KBM-7 (cell line): ENCODE measurements at places on chromosomes 3 and 15.

GRCh38 chr3:93843981-93844380 is 129.7 kb downstream of the PROS1 start:
- DNase-seq: no peak

- DNase-seq: no peak
Observed at GRCh38 chr3:184944241-184944640, 132.3 kb downstream of the VPS8 start.

DNA sequence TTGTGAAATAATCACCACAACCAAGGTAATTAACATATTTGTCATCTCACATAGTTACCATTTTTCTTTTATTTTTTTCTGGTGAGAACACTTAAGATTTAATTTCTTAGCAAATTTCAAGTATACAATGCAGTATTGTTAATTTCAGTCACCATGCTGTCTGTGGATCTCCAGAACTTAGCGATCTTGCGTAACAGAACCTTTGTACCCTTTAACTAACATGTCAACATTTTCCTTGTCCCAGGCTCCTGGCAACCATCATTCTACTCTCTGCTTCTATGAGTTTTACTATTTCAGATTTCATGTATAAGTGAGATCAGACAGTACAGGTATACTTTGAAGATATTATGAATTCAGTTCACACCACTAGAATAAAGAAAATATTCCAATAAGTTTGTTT is 154.4 kb downstream of the KCNAB1 start:
- DNase-seq: no peak

- DNase-seq: no peak
Observed at GRCh38 chr3:196323691-196324090, 5.7 kb upstream of the DYNLT2B start.

DNA sequence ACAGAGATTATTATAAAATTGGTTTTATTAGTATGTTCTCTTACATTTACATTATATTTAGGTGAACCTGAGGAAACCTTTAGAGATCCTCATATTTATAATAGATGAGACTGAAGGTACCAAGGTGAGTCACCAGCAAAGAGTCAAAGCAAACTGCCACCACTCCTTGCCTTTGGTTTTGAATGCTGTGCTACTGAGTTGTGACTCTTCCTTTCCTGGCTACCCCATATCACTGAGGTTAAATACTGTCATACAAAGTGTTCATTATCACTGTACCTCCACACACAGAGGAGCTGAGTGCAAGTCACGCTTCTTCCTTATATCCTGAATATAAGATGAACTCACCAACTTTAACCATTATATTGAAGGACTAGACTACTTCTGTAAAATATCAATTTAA is 168.2 kb downstream of the CBLB start:
- DNase-seq: no peak

- no peak for DNase-seq
Observed at GRCh38 chr15:48416301-48416700, 85.1 kb downstream of the DUT start.

DNA sequence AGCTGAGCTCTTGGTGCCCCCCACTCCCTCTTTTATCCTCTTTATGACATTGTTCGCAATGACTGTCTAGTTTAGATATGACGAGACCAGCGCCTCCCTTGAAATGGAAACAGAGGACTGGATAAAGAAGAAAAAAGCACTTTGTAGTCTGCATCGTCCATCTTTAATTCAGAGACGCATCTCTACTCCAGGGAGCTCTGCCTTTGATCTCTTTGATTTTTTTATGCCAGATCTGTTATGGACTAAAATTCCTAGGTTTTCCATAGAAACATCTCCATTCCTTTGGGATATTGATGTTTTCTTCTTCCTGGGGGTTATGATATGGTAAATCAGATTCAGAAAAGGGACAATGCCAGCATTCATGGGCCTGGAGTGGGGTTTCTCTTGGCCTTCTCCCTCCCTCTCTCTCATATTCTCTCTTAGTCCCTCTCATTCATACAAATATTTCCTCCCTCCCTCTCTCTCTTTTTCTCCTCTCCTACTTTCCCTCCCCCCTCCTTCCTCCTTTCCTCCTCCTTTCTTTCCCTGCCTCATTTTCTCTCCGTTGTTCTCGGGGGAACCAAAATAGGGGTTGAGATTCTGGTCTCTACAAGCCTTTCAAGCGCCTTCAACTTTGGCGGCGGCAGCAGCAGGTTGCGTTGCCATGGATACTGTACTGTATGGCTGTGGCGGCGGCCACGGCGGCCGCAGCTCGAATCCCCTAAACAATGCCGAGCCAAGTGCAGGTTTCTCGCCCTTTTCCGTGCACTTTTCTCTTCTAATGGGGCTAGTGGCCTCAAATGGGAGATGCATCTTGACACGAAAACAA is 45.5 kb downstream of the ZIC4 start:
- DNase-seq: no peak

DNA sequence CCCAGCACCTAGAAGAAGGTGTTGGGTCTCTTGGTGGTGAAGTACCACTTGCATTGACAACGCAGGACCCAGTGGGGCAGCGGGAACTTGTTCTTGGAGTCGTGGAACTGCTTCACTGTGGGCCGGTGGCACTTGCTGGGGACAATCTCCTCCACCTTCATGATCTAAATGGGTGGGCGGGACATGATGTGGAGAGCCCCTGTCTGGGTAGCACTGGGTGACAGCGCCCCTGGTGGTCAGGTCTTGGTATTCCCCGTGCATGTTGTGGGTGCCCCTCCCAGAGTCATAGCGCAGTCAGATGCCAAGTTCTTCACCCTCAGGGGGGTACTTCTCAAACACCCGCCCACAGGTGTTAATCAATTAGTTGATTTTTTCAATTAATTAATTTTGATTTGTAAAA is 60.2 kb downstream of the AGBL1 start:
- peak; percentile 25 for DNase-seq

DNA sequence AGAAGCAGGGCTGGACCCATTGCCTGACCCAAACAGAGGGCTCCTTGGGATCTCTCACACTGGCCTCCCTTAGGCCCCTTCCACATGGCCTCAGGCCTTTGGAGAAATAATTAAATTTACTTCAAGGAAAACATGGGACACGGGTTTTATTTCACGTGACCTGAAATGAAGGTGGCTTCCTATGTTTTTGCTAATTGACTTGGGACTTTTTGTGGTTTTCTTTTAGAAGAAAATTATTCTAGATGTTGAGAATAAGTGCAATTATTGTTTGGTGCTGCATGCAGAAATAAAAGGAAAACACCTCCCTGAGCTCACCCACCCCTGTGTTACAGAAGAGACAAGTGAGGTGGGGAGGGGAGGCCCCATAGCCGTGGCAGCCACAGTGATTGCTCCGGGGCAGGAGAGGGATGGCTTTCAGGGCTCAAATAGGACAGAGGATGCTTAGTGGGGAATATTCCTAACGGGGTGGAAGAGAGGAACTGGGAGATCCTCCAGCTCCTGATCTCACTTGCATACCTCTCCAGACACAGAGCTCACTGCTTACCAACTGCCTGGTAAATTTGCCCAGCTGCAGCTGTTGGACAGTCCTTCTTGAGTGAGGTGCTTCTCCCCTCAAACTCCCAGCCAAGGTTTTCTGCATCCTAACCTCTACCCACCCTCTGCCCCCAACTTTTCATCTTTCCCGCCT is 29.2 kb upstream of the RPL29 start:
- DNase-seq: no peak

DNA sequence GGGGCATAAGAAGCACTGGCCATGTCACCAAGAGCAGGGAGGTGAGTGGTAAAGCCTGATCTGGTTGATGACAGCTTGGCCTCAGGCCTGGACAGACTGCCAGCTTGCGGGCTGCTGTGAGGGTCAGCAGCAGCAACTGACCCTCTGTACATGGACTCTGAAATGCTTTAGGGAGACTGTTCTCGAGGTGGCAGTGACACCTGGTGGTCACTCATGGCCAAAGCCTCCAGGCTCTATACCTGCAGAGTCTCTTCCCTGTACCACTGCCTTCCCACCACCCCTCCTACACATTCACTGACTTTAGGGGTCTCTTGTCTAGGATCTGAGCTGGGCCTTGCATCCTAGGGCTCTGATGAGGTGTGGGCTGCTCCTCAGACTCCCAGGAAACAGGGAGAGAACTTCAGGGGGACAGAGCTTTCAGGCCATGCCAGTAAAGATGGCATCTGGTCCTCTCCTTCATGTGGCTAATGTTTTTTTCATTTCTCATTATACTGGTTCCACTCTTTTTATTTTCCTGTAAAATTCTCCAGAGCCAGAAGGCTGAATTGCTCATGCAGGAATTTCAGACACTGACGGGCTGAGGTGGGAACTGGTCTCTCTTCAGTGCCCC is 17.2 kb upstream of the TIMP4 start:
- DNase-seq: peak; percentile 46

DNA sequence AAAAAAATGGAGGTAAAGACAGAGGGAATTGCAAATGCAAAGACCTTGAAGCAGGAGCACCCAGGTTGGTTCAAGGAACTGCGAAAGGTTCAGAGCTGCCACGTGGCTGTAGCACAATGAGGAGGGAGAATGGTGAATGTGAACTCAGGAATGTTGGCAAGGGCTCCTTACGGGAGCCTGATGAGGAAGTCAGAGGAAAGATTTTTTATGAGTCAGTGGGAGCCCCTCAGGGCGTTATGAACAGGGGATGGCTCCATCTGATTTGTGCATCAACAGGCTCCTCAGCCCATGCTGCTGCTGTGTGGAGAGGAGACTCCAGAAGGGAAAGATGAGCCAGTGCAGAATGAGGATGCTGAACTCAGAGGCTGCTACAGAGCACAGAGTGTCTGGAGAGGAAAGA is 194.4 kb downstream of the ARRDC4 start:
- DNase-seq: no peak

DNA sequence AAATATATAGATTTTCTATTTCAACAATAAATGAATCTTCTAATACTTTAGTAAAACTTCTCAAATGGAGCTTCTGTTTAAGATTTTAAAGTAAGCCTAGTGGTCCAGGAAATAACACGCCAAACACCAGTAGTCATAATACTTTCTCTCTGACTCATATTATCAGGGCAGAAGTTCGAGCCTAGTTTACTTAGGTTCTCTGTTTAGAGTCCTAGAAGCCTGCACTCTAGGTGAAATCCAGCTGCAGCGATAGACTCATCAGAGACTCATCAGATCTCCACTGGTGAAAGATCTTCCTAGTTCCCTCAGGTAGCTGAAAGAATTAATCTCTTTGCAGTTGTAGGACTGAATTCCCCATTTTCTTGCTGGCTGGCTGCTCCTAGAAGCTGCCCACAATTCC is 552.5 kb upstream of the ROBO2 start:
- no peak for DNase-seq

DNA sequence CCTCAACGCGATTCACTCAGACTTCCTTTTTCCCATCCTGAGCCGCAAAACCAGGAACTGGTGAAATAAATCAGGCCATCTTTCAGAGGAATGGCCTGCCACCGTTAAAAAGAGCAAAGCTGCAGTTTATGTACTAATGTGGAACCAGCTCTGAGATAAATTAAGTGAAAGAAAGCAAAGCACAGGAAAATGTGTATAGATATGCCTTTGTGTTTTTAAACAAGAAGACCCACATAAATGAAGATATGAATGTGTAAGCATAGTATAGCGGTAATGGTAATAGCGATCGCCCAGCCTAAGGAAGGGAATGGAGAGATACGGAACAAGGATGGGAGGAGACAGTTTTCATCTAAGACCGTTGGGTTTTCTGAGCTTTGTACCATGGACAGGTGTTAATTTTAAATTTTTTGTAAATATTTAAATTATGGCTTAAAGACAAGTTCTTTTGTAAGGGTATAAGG is 30.8 kb upstream of the RPN1 start:
- no peak for DNase-seq

GRCh38 chr15:83873966-83874365 is 220.0 kb downstream of the ADAMTSL3 start:
- DNase-seq: no peak

DNA sequence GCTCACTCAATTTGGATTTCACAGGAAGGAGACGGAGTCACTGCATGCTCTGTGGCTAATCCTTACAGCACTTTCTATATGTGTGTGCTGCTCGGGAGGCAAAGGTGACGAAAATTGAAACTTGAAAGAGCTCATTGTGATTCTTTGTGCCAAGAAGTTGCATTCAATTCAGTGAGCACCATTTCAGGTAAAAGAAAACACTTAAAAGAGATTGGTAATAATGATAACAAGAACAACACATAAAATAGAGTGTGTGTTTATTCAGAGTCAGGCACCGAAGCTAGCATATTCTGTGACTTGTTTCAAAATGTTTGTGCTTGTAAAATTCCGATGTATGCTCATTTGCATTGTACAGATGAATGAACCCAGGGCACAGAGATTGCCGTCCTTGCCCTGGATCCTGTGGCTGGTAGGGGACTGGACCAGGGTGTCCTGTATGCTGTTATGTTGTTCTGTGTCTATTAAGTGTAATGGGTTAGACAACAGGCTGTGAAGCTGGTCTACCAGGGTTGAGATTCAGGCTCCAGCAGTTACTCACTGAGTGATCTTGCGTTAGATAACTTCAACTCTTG is 193.3 kb upstream of the PROK2 start:
- no peak for DNase-seq

DNA sequence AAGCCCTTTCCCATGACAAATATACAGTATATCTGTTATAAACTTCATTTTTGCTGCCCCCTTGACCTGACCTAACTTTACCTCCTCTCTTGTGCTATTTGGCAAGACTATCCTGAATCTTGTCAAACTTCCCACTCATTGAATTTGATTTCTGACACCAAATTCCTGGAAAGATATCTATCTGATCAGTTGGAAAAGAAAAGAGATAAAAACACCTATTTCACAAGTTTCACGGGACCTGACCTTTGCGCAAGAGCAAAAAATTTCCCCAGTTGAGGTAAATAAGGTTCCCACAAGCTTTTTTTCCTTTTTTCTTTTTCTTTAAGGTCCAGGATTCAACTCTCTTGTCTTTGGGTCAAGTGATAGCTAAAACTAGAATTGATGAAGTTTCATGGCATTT is 189.2 kb upstream of the LPP start:
- DNase-seq: no peak
